Adrenal gland (tissue), 19 donors: ENCODE measurements at places on chromosomes 6 and 20.
A peak's percentile ranks its signal among the peaks of the same experiment; 100 is the strongest.

DNA sequence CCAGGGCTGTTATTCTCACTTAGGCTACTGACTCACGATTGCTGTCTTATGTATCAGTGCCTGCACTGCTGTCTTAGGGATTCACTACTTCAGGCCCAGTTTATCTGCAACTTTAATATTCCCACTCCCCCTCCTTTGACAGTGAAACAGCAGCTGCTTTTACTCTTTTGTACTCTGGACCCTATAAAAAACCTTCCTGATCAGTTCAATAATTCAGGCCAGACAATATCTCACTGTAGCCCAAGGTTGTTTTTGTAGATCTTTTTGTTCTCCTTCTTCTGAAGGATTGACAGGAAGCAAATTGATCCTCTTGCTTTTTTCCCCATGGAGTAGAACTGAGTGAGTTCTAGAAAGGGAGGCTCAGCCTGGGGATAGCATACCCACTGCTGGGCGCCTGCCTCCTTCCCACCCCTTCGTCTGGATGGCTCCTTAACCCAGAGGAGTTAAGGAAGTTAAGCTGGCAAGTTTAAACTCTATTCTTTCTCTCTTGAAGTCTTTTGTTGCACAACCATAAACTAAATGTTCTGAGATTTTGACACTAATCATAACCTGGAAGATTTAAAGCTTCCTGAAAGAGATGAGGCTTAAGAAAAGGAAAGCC lies 22.0 kb upstream of the EYS start:
- no peak for DNase-seq

DNA sequence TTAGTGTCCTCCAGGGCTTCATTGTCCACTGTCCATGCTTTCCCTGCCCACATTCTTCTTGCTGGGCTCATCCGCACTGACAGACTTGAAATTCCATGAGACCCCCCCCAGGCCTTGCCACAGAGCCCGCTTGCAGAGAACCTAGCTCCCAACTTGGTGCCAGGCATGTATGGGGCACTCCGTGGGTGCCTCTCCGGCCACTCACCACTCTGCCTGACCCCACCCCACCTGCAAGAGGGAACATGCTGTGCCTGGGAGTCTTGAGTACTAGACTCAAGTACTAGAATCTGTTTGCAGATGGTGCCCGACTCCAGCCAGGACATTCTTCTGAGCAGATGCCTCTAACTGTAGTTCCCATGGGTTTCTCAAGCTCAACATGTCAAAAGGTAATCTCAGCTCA lies 47.9 kb downstream of the TRERF1 start:
- DNase-seq = no peak

DNA sequence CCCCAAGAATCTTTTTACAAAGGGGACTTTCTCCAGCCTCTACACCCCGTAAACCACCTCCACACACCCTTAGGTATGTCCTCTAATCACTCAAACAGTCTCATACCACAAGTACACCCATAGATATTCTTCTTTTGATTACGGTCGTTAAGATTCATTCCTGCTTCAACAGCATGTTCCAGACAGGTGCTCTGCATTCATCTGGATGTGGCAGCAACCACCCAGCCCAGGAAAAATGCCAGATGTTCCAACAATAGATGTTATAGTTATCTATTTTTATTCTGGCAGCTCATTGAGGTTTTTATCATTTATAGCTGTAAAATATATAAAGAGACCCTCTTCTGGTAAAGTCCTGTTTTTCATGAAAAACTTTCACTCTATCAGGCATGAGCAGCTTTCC lies 60.7 kb downstream of the SIM1 start:
- DNase-seq = no peak

DNA sequence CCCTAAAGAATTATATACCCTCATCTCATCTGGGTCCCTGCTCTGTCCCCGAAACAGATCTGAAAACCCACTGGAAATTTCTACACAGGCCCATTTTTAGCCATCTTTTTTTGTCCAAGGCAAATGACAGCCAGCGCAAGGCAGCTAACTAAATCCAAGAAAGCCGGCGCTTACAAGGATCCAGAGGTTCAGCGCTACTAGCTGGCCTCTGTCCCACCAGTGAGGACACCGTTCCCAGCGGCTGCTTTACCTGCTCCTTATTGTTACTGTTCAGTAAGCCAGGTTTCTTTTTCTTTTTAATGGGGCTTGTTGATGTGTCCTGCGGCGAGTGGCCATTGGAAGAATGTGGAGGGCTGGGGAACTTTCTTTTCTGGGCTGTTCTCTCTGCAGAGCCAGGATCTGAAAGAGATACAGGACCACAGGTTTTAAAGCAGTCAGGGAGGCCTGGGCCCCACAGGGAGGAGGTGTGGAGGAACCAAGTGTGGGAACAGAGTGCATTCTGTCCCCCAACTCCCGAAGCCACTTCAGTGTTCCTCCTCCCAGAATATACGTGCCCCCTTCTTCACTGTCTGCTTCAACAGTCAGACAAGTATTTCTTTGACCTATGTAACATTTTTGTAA lies 46.6 kb downstream of the ZMYND8 start:
- no peak for DNase-seq

DNA sequence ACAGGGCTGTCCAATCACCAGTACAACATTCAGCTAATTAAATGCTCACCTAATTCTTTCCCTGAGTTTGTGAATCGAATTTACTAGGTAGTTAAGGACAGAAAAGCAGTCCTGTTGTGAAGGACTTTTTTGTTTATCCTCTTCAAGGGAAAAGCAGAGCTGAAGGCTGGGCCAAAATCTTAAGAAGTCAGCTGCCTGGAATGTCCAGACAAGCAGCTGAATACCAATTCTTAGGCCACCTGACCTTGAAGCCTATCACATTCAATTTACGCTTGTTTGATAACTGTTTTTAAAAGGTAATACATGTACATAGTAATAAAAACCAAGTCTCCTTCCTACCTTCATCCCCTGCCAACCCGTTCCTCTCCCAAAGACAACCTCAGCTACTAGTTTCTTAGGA lies 56.4 kb downstream of the UQCC1 start:
- DNase-seq = peak; percentile 20
